KG1 (cell line): ENCODE measurements at places on chromosomes 6 and 20.

DNA sequence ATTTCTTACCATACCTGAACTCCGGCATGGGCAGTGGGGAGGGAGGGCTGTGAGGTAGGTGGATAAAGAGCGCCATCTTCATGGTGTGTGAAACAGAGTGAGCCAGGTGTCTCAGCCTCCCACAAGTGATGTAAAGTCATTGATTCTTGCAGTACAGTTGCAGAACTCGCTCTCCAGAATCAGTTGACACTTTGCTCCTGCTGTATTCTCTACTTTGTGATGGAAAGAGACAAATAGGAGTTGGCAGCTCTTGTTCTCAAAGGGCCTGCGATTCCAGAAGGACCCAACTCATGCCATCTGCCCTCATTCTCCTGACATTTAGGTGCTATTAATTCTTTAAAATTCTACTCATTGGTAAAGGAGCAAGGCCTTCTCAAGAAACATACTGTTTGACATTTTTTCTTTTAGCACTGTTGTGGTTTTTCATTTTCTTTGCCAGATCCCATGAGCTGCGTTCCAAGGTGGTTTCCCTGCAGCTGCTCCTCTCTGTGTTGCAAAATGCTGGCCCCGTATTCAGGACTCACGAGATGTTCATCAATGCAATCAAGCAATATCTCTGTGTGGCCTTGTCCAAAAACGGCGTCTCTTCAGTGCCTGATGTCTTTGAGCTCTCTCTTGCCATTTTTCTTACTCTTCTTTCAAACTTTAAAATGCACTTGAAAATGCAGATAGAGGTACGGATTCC is 49.3 kb downstream of the ARFGEF2 start:
- no peak for DNase-seq

GRCh38 chr6:131208787-131209186 is 73.5 kb downstream of the AKAP7 start:
- no peak for DNase-seq

DNA sequence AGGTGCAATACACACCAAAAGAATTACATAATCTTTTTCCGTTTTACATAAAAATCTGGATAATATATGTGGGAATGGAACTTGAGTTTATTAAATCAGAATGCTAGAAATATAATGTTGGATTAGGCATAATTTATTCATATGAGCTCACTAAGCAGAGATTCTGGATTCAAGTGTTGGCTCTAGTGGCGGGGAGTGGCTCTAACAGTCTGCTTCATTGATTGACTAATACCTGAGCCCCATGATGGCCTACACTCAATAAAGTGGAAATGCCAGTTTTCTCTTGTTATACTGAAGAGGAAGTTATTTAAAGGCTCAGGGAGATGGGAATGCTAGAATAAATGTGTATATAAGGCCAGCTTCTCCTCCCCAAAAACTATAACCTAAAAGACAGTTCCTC is 285.5 kb upstream of the MOCS1 start:
- no peak for DNase-seq

DNA sequence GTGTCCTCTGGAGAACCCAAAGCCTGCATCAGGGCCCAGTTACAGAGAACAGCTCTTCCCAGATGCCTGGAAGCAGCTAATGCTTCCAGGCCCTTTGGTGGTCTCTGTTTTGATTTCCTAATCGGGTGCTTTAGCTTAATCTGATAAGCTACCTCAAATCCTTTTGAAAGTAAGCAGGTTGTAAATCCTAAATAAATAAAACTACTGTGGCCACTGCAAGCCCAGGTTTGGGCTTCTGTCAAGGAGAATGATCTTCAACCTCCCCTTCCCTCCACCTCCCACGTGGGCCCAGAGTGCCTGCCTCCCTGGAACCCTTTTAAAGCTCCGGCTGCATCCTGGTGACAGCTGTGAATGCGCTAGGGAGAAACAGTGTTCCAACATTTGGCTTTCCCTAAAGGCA is 25.2 kb upstream of the FYN start:
- DNase-seq = no peak

- DNase-seq = no peak
Measured at GRCh38 chr20:19327401-19327800, 115.0 kb downstream of the SLC24A3 start.

- DNase-seq = no peak
Measured at GRCh38 chr6:141056945-141057625, 1075.6 kb upstream of the GJE1 start.

DNA sequence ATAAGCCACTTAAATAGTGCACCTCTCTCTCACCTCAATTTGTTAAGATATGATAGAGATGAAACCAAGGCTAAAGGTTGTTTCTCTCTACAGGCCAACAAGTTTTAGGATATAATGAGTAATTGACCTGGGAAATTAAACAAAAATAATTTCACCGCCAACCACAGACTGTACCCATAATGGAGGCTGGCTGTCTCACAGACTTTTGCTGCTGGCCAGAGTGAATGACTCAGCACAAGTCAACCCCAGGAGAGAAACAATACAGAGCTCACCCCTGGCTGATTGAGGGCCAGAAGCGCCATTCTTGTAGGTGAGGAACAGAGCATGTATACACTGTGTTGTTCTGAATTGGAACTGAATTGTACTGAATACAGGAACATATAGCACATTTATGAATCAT is 99.9 kb downstream of the CAP2 start:
- DNase-seq = no peak

DNA sequence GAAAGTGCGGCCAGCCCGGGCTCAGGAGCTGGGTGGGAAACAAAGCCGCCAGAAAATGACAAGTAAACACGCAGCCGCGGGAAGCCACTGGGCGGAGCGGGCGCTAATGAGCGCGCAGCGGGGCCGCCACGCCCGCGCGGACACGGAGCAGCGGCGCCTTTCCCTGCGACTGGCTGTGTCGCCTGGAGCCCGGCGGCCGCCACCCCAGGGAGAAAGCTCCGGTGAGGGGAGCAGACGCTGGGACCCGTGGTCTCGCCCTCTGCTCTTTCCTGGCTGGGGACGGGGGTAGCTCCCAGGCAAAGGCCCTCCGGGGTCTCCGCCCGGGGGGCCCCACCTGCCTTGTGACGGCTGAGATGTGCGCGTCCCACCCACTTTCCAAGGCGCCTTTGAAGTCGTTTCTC is 54.9 kb downstream of the PRR18 start:
- DNase-seq = no peak

- DNase-seq = no peak
Measured at GRCh38 chr6:159390381-159390780, 221.2 kb downstream of the FNDC1 start.

DNA sequence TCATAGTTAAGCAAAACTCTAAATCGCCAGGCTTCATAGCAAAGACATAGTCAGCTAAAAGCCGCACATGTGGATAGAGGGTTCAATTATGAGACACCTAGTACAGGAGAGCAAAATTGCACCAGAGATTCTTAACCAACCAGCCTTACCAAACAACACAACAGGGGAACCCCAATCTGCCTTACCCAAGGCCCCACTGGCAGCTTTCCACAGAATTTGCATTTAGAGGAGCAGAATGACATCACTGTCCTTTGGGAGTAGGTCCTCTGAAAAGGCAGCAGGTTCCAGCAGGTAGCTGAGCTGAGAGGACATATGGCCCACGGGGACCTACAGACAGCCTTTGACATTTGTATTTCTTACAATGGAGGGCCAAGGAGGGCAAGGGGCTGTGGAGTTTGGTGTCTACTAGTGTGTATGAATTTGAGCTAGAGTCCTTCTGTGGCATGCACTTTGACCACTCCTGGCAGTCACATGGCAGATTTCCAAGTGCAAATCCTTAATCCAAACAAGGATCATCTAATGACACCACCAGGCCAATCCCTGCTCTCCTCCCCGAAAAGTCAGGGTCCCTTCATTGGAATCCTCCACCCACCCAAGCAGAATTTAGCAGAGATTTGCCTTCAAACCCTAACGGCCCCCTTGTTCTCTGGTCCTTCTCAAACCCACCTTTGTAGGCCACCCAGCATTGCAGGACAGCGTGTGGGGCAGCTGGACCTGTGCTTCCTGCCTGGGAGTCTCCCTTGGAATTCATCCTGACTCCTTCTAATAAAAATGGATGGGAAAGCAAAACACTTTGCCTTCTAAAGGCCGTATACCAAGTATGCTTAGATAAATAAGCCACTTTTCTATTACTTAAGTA is 171.2 kb upstream of the SUPT3H start:
- DNase-seq = no peak

DNA sequence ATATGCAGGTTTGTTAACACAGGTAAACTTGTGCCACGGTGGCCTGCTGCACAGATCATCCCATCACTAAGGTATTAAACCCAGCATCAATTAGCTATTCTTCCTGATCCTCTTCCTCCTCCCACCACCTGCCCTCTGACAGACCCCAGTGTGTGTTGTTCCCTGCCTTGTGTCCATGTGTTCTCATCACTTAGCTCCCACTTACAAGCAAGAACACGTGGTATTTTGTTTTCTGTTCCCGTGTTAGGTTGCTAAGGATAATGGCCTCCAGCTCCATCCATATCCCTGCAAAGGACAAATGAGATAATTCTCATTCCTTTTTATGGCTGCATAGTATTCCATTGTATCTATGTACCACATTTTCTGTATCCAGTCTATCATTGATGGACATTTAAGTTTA is 294.0 kb downstream of the PKHD1 start:
- no peak for DNase-seq

DNA sequence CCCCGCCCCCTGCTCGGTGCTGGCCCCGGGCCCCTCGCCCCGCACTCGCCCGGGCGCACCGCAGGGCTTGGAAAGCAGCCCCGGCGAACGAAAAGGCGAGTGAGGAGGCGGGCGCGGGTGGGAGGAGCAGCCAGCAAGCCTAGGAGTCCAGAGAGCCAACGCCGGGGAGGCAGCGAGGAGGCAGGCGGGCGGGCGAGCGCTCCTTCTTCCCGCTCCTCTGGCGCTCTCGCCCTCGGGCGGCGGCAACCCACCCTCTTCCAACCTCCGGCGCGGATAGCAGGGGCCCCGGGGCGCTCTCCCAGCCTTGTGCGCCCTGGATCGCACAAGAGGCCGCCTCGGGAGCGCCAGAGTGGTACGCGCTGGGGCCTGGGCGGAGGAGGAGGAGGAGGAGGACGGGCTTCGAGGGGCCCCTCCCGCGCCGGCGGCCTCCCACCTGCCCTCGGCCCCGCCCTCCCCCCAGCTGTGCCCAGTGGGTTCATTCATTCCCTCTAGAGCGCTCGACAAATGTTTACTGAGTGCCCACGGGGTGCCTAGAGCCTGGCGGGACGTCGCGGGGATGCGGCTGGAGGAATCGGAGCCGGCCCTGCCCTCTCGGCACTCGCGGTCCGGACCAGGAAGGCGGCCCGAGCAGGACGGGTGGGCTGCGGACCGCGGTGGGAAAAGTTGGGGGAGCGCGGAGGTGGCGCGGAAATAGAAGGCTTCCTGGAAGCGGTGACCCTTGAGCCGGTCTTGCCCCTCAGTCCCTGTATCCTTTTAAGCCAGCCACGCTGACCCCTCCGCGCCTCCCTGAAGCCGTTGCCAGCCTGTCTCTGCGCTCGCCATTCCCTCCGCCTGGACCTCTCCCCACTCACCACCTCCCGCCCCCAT is at the start of gene BMP7:
TSS of gene BMP7 (minus strand) at position 351 of the 867 bp plus-strand sequence. CDS start 519 bp downstream, outside the sequence.
- DNase-seq = no peak

DNA sequence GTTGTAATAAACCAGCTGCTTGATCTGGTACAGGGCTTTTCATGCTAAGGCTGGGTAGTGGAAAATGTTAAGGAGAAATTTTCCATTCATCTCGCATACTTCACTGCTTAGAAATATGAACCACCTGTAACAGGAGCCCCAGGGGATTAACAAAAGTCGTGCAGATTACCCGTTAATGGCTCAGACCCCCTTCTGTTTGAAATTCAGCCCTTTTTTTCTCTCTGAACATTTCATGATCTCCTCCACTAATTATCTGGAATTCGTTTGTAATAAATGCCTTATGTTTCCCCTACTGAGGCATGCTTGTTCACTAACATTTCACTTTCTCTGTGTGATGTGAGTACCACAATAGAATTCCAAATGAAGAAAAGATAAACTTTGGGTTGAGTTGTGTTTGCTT is 336.4 kb upstream of the HSF2 start:
- DNase-seq = no peak

- DNase-seq = no peak
Measured at GRCh38 chr20:21302664-21303060, 469 bp upstream of the XRN2 start.

DNA sequence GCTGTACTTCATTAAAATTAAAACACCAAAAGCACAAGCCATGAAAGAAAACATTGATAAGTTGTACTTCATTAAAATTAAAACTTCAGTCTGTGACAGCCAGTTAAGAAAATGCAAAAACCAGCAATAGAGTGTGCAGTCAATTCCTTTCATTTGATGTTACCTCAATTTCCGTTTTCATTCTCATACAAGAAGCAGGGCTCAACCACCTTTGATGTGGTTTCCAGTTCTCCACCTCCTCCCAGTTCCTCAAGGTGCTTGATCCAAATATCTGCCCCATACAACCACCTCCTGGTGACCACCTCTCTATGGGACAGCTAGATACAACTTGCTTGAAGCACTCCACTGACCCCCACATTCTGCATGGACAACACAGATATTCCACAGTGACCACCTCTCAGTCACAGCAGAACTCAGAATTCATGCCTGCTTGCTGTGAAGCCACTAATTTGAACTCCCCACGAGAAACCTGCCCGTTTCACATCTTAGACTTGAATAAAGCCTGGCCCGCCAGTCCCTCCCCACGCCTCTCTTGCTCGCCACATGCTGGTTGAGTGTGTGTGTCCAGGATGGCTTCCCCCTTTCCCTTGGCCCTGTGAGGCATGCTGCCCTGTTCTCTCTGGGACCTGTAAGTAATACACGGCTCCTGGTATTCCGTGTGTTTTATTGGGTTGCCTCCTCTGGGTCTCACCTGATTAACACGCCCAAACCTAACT is 66.1 kb downstream of the FAM50B start:
- no peak for DNase-seq

DNA sequence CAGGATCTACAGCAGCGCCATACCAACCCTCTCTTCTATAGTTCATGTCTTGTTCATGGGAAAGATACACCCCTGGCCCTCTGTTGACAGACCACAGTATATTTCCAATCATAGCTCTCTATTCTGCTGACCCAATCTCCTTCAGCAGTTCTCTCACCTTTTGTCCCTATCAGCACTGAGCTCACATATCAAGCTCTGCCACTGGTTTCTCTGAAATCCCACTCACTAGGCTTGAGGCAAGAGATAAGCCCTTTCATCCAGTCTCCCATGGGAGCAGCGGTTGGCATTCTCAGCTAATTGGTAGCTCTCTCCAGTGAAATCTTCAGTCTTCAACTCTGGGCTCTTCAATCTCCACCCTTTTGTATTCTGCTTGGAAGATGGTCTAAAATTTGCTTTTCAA is 313.4 kb downstream of the GJA1 start:
- no peak for DNase-seq

DNA sequence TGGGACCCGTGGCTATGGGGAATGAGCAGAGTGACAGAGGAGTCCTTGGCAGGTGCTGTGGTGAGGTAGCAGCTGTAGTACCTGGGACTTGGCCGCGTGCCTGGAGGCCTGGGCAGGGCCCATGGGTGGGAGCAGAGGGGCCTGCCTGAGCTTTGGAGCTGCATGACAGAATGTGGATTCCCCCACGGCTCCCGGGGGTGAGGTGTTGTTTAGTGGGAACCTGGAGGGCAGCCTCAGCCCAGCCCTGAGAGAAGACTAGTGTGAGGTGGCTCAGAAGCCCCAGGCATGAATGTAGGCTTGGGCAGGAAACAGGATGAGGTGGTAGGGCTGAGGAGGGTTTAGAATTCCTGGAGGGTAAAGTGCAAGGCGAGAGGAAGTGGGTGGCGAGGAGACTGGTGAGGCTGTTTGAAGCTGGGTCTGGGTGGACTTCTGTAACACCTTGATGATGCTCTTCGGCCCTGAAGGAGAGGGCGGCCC is 86.5 kb upstream of the SCP2D1 start:
- DNase-seq = no peak

GRCh38 chr6:105838171-105838570 is 248.0 kb upstream of the PRDM1 start:
- no peak for DNase-seq
